ENCODE measurements at places on chromosomes 3 and 15.

DNA sequence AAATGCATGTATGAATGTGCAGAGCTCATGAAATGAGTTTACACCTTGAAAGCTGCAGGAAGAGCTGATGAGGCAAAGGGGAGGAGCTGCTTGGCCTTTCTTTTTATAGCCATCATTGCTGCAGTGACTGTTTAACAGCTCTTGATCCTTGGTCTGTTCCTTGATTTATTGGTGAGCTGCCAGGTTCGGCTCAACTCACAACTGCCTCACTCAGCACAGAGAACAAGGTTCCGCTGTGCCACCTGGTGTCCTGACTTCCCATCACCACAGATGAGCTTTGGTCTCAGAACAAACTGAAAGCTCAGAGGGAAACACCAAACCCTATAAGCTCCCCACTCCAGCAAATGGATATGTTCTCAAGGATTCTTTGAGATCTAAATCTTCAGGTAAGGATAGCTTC, 626.1 kb downstream of the MAGI1 start:
- DNase-seq = no peak

DNA sequence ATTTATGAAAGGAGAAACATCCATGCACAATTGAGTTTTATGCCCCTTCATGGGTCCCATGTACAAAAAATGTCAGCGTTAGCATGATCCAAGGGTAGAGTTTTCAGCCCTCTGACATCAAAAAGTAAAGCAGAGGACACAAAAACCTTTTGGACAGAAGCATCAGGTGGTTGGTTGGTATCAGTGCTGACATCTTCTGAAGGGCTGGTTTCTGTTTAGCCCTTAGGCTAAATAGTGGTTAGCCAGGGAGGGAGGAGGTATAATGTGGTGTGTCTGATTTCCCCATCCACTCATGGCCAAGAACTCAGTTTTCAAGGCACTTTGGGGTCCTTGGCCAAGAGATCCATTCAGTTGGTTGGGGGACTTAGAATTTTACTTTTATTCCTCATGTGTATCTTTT, 16.5 kb downstream of the CCDC66 start:
- no peak for DNase-seq

DNA sequence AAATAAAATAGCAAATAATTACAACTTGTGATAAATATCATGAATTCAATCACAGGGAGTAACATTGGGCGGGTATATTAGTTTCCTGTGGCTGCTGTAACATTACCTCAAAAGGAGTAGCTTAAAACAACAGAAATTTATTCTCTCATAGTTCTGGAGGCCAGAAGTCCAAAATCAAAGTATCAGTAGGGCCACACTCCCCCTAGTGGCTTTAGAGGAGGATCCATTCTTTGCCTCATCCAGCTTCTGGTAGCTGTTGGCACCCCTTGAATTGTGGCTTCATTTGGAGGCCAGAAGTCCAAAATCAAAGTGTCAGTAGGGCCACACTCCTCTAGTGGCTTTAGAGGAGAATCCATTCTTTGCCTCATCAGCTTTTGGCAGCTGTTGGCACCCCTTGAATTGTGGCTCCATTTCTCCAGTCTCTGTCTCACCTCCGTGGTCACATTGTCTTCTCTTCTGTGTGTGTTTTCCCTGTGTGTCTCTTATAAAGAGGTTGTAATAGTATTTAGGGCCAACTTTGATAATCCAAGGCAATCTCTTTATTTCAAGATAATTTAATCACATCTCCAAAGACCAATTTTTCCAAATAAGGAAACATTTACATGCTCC, 3.1 kb upstream of the CFAP20DC start:
- no peak for DNase-seq

DNA sequence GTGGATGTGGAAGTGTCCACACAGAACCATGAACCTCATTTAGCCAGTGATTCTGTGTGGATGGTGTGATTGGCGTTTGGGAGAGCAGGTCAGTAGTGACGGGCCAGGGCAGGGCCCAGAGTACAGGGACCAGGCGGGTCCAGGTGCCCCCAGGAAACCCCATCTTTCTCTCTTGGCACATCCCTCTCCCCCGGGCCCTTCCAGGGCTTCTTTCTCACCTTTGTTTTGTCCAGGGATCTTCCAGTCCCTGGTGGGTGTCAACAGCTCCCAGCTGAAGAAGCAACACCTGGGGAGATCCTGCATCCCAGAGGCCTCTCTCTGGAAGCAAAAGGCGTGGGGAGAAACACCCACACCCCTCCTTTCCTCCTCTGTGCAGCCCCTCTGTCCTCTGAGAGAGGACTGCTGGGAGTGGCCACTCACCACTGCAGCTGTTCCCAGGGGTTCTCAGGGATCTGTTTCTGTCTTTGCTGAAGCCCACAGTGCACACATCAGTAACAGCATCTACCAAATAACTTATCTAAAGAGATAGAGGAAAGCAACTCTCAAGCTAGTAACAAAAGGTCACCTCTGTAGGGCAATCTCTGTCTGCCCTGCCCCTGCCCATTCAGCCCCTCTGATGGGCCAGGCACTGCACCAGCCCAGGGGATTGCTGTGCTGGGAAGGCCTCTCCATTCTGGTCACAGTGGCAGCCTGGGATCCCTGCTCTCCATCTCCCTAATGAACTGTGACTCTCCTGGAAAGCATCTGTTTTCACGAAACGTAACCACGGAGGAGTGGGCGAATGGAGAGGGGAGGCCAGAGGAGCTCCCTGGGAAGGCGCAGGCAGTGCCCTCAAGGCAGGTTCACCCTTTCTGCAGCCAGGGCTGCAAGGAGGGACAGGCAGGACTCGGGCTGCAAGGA, 98.3 kb upstream of the ALDH1A3 start:
- DNase-seq = no peak

GRCh38 chr15:41566121-41566885, 7.3 kb downstream of the TYRO3 start:
- no peak for DNase-seq

- no peak for DNase-seq
These were observed 6.8 kb downstream of the ANXA2 start for GRCh38 chr15:60390871-60391501.

DNA sequence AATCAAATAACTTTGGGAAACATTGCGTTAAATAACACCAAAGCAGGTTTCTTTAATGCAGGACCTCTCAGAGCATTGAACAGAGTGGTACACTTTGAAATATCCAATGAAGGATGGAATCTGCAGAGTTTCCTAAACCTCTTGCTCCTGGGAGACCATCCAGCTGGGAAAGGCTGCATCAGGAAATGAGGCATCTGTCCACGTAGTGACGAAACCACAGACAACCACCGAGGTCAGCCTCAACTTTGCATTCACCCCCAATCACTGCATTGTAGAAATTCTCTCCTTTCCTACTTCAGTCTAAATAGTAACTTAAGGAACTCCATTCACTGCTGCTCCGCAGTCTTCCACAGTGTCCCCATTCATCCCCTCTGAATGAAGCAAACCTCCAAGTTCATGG, 41.5 kb upstream of the CDV3 start:
- DNase-seq = no peak

- DNase-seq = no peak
These were observed 20.6 kb downstream of the ARHGAP31 start for GRCh38 chr3:119314821-119315220.

GRCh38 chr3:49013738-49014660, 4.4 kb downstream of the DALRD3 start:
- peak; percentile 40 for DNase-seq

DNA sequence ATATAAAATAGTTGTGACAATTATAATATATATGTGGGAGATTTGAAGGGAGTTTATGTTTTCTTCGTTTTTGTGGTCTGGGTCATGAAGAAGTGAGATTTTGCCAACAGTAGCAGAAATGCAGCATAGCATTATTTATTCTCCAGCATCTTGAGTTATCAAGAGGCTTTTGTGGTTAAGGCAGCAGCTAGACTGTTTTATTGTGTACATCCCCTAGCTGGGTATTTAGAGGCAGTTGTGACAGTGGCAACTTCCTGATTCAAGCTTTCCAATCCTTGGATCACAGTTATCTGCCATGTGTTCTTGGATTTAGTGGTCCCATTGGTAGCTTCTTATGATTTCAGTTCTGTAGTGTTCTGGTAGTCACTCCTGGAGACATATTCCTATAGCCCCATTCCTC, 29.0 kb downstream of the ARIH1 start:
- DNase-seq = no peak

GRCh38 chr15:99423186-99424130, 142.3 kb upstream of the MEF2A start:
- DNase-seq = no peak

All from central memory CD4-positive, alpha-beta T cell (primary cell).